ENCODE measurements at places on chromosomes 7 and 10. TPM values are rescaled to one million over a fixed set of nuclear protein-coding genes. Genes with fewer than 3 reads are reported as not detected.

The MNX1 gene
- not detected for total RNA-seq

- no peak for DNase-seq
Measured at GRCh38 chr7:79090543-79090942, 362.9 kb downstream of the MAGI2 start.

DNA sequence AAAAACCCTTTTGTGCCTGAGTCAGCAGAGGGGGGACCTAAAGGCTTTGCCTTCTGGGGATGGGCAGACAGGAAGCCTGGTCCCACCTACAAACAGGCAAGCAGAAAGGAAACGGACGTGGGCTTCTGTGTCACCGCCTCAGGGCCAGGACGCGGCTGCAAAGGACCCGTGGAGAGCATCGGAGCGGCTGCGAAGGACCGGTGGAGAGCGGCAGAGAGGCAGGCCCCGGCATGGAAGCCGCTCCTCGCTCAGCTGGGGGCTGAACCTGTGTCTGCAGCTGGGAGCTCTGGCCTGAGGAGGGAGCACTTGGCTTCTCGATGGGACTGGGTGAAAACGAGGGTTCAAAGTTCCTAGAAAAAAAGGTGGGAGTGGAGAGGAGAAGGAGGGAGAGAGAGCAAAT lies 125.4 kb upstream of the PPP2R2D start:
- no peak for DNase-seq

- no peak for DNase-seq
Measured at GRCh38 chr10:104208730-104209129, 23.4 kb downstream of the CFAP43 start.

GRCh38 chr7:135428879-135429278 lies 81.0 kb downstream of the CNOT4 start:
- DNase-seq: no peak

The FAM20C gene
- total RNA-seq: 44.2 TPM

DNA sequence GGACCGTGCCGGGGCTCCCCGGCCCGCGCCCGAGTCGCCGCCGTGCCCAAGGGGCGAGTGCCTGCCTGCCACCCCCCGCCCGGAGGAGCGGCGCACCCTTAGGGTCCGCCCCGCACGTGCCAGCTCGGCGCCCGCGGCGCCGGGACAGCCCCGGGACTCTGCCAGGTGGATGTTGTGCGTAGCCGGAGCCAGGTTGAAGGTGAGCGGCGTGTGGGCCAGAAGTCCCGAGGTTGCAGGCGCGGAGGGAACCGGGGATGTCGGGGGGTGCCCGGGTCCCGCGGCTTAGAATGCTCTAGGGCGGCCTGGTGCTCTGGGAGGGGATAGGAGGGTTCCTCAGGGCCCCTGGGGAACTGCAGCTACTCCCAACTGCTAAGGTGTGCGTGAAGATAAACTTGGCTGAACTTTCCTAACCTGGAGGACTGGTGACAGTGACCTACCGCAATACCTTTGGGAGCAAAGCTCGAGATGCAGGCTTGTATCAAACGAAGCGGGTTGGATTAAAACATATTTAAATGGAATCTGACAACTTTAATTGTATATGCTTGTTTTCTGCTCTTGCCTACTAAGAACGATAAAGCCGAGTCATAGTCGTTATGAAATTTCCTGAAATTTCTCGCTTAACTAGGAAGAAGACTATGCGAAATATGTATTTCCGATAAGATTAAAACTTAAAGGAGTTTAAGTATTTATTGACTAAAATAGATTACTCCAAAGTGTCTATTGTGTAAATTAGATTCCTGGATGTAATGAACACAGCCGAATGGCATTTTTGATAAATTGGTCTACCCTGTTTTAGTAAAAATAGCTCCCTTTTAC lies at the start of gene CUX1:
CUX1 (plus strand) TSS at position 156 of the 816 bp plus-strand sequence; CDS start at position 170, 14 bp downstream.
- no peak for DNase-seq

The TRIM50 gene
- total RNA-seq: 0.84 TPM

GRCh38 chr10:44902941-44903545 lies 8.1 kb upstream of the TMEM72 start:
- DNase-seq: no peak

GRCh38 chr10:23457632-23458417 lies 18.9 kb downstream of the OTUD1 start:
- DNase-seq: no peak

The LRRC4 gene
- 2.4 TPM for total RNA-seq

- DNase-seq: no peak
Measured at GRCh38 chr10:114489521-114490310, 85.4 kb upstream of the AFAP1L2 start.

GRCh38 chr7:2205036-2205780 lies 27.5 kb downstream of the MAD1L1 start:
- DNase-seq: no peak

DNA sequence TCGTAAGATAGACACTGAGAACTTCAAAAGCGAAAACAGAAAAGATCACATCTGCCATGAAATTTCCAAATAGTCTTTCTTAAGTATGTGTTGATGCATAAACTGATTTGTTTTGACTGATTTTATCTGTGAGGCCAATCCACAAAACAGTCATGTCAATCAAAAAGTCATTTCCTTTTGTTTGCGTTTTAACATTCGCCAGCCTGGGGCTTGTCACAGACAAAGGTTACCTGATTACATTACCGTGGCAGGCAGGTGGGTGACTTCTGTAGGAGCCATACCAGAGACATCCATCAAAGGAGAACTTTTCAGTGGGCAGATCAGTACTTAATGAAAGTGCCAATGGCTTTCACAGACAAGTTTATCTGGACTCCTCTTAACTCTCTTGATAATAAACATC lies 45.5 kb upstream of the BET1 start:
- no peak for DNase-seq

DNA sequence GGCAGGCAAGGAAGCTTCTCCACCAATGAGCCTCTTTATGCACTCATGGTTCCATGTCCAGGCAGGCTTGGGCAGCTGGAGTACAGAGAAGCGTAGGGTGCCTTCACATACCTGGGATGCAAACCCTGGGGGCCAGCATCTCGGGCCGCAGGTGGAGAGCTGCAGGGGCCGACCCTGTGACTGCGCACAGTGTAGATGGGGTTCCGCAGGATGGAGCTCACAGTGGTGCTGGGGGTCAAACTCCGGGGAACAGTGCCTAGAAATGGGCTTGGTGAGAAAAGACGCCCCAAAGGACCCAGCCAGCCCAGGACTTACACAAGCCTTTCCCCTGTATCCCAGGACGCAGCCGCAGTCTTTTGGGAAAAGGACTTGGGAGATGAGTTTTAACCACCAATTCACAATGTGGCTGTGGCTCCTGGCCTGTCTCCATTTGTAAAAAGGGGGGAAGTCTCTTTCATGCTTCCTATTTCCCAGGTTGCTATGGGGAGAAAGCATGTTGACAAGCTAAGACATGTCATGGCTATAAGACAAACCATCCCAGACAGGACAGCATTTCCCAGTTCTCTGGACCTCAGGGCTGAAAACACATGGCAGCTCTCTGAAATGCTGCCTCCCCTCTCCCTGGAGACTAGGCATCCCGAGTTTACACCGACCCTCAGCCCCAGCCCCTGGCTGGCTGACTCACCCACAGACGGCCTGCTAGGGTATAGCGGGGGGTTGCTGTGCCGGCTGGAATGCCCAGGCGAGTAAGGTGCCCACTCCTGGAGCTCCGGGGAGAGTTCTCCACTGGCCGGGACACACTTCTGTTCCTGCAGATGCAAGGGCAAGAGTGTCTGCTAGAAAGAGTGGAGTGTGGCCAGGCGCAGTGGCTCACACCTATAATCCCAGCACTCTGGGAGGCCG lies 107.1 kb downstream of the DLG5 start:
- DNase-seq: no peak

DNA sequence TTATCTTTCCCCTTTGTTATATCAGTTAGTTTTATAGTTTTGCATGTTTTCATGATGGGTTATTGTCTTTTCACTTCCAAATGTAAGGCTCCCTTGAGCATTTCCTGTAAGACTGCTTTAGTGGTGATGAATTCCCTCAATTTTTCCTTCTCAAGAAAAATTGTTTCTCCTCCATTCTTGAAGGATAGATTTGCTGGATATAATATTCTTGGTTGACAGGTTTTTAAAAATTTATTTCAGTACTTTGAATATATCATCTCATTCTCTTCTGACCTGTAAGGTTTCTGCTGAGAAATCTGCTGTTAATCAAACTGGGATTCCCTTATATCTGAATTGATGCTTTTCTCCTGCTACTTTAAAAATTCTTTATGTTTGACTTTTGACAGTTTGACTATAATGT lies 33.3 kb downstream of the SCART1 start:
- no peak for DNase-seq

The GPR141 gene
- not detected for total RNA-seq

- DNase-seq: no peak
Measured at GRCh38 chr7:12403287-12404181, at the start of gene VWDE. VWDE (minus strand) TSS chr7:12403865; CDS start chr7:12403716, 149 bp downstream.

- no peak for DNase-seq
Measured at GRCh38 chr7:43490016-43490415, 92.9 kb upstream of the STK17A start.

DNA sequence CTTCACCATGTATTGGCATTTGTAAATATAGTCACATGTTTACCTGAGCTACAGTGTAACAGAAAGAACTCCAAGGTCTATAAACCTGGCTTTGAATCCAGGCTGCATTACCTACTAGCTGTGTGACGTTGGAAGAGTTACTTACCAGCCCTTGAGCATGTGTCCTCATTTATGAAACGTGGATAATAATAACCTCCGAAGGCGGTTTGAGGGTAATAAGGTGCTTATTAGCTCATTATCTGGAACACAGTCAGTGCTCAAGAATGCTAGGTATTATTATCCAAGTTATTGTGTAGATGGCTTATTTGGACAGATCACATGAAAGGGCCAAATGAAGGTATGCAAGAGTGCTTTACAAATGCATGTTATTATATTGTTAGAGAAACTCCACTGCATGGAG lies 64.9 kb downstream of the SEC23IP start:
- no peak for DNase-seq

The LIPM gene
- not detected for total RNA-seq

DNA sequence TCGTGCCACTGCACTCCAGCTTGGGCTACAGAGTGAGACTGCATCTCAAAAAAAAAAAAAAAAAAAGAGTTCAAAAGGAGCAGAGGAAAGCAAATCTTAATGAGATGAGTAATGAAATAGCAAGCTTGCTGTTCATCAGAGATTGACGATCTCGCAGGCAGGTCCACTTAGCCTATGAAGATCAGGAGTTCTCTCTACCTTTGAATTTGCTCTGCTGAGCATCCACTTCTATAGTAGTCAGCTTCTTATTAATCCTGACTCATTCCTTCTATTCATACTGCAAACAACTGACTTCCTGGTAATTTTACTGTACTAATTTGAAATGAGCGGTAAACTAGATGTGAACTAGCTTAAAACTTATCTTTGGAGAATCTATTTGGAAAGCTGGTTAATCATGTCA lies 1014.6 kb downstream of the GATA3 start:
- DNase-seq: no peak

The TFPI2 gene
- total RNA-seq: 4.0 TPM

- DNase-seq: no peak
Measured at GRCh38 chr10:79092292-79092896, 23.6 kb downstream of the ZMIZ1 start.

The KLF14 gene
- total RNA-seq: 0.22 TPM

Data from tibial nerve (tissue), 4 donors.